ENCODE measurements at places on chromosomes 6 and 20.
A peak's percentile ranks its signal among the peaks of the same experiment; 100 is the strongest.

- DNase-seq: no peak
Measured at GRCh38 chr6:144477396-144477795, 192.3 kb downstream of the UTRN start.

GRCh38 chr6:139996253-139996834 is 621.9 kb upstream of the CITED2 start:
- DNase-seq: no peak

DNA sequence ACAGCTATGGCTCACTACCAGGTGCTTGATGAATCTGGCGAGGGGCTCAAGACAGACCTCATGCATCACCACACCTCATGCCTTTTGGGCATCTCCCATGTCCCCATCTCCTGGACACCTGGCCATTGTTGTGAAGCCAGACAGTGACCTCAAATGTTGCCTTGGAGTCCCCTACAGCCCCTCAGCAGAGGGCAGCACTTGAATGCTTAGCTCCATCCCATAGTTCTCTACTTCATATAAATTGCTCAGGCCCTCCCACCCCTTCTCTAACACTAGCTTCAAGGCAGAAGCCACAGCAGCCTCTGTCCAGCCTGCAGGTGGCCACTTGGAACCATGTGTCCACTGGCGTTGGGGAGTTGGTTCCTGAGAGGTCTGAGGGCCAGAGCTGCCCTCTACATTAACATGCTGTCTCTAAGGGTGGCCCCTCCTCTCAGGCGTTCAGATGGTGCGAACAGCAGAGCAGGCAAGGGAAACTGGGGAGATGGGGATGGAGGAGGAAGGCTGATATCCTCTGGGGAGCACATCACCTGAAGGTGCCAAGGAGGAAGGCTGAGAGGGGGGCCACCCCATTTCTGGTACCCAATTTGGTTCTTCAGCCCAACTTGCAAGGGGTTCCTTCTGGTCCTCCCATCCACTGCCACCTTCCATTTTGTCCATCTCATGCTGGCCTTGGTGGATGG is 31.3 kb downstream of the MOCS1 start:
- DNase-seq: no peak

GRCh38 chr6:116036075-116036773 is 24.5 kb downstream of the FRK start:
- DNase-seq: no peak

DNA sequence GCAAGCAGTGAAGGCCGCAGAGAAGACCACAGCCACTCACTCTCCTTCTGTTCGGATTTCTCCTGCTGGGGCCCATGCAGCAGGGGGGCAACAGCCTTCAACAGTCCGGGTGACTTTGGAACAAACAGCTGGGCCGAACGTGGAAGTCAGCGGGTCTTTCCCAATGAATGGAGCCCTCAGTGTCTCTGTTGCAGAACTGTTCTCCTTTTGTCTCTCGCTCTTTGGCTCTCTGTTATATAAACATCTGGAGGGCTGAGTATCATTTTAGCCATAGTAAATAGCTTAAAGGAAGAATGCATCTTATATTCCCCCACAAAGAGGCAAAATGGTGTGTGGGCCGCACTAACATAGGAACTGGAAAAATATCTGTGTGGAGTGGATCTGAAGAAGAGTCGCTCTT is 136.7 kb upstream of the RALGAPA2 start:
- no peak for DNase-seq

DNA sequence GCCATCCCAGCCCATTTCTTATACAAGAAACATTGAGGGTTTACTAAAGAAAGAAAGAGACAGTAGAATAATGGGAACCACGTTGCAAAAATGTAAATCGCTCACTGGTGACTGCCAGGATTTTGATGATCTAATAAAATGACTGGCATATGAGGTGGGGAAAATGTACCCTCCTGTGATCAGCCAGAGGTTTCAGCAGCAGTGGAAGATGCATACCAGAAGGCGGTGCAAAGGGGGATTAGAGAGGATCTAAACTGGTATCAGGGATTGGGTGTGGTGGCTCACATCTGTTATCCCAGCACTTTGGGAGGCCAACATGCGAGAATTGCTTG is 60.8 kb upstream of the DDR1 start:
- no peak for DNase-seq

GRCh38 chr6:110366256-110366655 is 8.1 kb upstream of the METTL24 start:
- no peak for DNase-seq

GRCh38 chr6:16437095-16437494 is 198.7 kb downstream of the GMPR start:
- DNase-seq: peak; percentile 63

DNA sequence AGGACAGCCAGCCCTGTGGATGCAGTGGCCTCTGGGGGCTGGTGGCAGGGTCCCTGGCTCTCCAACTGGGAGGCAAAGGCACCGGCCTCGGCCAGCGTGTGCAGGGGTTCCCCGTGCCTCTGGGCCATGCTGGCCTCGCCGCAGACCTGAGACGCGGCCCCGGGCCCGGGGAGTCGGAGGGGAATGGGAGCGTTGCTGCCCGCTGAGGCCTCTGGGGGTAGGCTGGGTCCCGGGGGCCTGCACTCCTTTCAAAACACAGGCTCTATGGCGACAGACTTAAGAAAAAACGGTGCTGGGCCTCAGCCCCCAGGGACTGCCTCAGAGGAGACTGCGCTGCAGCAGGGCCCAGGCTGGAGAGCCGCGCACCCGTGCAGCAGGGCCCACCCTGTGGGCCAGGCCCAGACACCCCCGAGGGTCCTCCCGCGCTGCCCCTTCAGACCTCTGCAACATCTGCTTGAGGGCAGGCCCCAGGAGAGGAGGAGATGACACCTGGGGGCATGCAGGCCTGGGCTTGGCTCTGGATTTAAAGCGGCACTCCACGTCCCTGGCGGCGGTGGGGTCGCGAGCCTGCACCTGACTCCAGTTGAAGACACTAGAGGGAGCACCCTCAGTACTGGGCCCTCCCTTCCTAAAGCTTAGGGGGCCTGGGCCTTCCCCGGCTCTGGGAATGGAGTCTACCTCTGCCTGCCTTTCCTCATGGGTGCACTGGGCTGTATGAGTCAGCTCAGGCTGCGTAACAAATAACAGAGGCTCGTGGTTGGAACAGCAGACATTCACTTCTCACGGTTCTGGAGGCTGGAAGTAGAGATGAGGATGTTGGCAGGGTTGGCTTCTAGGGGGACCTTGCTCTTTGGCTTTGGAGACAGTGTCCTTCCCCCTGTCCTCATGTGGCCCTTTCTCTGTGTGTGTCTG is 117.4 kb upstream of the RPS6KA2 start:
- DNase-seq: no peak

DNA sequence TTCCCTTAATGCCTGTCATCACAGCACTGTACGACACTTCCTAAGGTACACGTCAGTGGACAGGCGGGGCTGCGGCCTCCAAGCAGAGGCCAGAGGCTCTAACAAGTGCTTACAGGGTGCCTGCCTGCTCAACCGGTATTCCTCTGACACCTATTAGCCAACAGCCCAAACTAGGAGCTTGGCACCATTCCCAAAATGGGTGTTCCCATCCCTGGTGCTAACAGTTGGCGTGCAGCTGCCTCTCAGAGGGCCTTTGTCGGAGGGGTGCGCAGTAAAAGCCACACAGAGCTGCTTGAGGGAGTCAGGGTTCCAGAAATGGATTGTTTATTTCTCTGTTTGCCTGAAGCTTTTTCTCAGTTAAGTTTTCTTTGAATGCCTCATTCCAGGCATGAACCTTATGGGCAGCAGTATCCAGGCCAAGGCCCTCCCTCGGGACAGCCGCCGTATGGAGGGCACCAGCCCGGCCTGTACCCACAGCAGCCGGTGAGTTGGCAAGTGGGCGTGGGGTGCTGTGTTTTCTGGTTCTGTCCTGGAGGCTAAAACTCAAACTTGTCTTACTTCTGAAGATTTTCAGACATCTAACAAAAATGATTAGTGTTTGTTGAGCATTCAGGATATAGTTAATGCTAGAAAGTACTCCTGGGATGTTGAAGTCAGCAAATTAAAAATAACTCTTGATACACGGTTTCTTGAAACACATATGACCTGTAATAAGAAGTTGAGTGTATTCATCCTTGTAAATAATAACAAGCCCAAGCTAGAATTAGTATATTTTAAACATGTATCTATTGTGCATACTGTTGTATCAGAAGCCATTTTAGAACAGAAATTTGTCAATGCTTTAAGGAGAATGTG is 124.7 kb downstream of the TMEM242 start:
- DNase-seq: no peak

DNA sequence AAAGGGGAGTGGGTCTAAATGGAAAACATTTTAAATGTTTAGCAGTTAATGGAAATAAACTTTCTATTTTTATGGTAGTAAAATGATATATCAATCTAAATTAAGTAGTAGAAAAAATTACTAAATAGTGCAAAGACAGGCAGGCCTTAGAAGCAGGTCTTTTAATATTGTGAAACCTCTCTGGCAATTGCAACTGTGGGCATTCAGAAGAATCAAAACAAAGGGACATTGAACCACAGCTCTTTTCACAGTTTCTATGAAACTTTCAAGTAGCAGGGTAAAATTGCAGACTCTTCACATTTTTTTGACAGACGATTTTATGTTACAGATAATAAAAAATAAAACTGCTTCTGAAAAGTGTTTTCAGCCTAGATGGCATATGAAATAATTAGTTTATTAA is 533.7 kb downstream of the BCKDHB start:
- no peak for DNase-seq

DNA sequence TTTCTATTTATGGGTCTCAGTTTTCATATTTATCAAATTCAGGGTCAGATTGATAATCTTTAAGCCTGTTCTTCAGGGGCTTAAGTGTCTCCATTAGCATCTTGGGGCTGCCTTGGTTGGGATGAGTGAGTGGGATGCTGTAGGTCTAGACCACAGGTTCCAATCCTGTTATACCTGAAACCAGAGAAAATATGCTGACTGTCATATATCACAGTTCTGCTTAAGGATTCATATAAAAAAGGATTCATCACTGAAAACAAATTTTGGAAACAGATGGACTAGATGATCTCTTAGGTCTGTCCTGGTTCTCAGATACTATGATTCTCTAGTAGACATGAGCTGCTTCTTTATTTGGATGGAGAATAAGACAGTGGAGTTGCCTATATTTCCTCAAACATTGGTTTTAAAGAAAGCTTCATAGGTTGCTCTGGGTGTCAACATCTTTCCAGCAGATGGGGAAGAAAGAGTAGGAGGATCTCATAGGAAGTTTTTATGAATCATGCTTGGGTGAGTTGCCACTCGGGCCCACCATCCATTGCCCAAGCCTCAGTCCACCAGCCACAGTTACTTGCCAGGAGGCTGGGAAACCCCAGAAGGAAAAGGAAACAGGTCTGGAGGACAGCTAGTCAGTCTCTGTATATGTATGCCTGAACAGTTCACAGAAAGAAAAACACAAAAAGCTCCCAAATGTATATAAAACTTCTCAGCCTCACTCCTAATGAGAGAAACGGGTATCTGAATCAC is 42.9 kb upstream of the MAP7 start:
- DNase-seq: no peak

DNA sequence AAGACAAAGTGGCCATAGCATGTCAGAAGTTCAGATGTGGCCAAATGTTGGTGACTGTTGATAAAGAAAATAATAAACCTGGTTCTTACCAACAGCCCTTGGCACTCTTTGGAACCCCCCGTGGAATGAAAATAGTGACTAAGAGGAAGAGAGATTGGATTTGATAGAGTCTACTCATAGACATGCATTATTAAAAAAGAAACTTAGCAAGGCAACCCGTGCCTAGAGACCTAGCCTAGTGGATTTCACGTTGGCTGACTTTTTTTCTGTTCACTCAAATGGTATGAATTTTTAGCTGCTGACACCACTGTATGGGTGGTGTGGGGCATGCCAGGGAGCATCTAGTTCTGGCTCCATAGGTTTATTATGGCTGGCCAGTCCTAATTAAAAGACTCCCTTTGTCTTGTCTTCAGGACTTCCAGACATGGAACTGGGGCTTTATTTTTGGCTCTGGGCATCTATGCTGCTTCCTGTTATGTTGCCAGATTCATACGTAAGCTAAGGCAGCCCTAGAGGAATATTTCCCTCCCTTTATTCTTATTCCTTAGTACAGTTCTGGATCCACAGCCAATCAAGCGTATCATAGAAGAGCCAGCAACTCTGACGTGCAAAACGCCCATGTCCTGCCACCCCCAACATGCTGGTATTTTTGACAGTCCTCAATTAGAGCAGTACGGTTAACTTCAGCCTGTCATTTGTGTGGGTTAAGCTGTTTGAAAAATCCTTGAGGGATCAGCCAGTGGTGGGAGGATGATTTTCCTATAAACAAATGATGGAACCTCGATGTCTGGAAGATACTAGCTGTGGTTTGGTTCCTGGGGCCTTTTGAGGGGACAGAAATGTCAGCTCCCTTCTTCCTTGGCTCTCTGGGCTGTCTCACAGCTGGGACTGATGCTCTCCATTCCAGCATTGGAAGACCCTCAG is 127.5 kb downstream of the ISM1 start:
- DNase-seq: no peak

GRCh38 chr6:107361753-107362604 is 97.4 kb downstream of the PDSS2 start:
- no peak for DNase-seq

DNA sequence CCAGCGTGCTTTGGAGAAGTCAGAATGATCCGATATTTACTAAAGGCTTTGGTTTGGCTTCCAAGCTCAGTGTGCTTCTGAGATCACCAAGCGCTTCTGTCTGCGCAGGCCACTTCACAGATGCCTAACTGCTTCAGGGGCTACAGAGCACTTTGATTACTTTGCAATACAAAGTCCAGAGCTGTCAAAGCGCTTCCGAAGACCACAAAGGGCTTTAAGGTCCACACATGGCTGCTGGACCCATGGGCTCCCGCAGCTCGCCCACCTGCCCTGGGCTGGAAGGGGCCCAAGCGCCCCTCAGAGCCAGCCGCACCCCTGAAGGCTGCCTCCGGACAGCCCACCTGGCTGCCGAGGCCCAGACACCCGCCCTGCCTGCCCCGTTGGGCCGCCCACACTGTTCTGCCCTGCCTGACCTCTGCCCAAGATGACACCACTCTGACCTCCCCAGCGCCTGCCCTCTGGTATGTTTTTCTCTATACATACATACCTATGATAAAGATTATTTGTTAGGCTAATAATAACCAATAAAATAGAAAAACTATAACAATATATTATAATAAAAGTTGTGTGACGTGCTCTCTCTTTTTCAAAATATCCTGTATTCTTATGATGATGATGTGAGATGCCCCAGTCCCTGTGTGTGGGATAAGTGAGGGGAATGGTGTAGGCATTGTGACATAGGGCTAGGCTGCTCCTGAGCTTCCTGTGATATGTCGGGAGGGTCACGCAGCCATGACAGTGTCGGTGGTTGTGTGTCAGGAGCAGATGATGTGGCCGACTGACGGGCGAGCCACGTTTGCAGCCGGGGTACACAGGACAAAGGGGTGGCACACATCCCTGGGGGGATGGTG is 22.6 kb downstream of the DYNLT1 start:
- no peak for DNase-seq

- DNase-seq: no peak
Measured at GRCh38 chr20:47106786-47107185, 212.1 kb downstream of the EYA2 start.

- no peak for DNase-seq
Measured at GRCh38 chr6:152220786-152221185, 413.3 kb downstream of the ESR1 start.

- peak; percentile 72 for DNase-seq
Measured at GRCh38 chr6:169724494-169725124, at the start of gene PHF10. Gene PHF10, minus strand, starts transcription at chr6:169724500. Its CDS starts 569 bp downstream, at chr6:169723931.

Measured in activated naive CD4-positive, alpha-beta T cell treated with Interleukin-2 at 50 U/mL for 16 hours (primary cell).